DMS 273 treated with DMSO at 0.1 percent for 48 hours (cell line): ENCODE measurements at places on chromosomes 7 and 10.

DNA sequence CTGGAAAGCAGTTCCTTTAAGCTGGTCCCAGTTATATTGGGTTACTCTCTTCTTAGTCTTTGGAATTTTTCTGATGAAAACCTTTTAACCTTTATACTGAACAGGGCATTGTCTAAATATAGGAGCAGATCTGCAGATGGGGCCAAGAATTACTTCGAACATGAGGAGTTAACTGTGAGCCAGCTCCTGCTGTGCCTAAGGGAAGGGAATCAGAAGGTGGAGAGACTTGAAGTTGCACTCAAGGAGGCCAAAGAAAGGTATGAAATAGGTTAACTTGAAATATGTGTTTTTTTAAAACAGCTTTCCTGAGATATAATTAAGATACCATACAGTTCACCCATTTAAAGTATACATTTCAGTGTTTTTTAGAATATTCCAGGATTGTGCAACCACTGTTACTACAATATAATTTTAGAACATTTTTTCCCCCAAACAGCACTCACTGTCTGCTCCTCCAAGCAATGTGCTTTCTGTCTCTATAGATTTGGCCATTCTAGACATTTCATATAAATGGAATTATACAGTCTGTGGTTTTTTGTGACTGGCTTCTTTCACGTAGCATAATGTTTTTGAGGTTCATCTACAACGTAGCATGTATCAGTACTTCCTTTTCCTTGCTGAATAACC, 18.9 kb downstream of the OPTN start:
- DNase-seq: no peak

GRCh38 chr10:109504401-109504800, 418.9 kb downstream of the XPNPEP1 start:
- no peak for DNase-seq

DNA sequence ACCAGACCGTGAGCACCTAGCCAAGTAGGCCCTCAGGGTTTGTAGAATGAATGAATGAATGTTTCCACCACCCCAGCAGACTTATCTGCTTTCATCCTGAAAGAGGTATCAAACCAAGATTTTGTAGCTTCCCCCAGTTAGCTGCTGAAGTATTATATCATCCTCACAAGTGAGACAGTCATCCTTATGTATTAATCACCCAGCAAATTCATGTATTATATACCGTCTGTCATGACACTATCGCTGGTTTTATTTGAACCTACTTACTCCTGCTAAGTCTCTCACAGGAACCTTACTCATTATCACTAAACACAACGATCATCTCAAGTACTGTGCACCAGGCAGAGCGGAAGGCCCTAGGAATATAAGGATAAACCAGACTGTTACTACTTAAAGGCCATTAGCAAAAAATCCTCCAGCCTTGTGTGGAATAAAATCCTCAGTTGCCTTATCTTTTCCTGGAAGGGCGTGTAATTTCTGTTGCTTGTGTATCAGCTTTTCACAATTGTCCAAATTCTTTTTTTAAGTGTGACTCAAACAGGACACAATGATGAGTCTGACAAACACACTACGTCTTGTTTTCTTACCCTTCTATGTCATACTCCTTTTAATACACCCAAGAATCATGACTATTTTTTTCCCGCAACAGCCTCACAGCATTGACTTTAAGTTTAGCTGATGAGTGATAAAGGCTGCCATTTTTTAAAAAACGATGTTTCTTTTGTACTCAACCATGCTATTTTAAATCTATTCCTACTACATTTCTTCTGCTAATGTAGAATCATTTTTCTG, 176.1 kb upstream of the KLF14 start:
- DNase-seq: no peak

DNA sequence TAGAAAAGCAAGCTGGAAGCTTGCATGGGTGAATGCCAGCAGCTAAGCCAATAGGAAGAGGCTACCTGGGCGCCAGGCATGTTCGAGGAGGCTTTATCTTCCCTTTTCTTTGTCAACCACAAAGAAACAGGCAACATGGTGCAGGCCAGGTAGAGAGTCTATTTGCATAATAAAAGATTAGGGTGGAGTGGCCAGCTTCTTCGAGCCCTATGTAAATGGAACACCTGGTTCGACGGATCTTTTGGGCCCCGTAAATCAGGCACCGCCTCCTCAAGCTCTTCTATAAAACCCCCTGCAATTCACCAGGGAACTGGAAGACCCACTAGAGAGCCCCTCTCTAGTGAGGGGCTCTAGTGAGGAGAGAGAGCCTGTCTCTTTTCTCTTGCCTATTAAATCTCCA, 1106.2 kb upstream of the CELF2 start:
- no peak for DNase-seq

DNA sequence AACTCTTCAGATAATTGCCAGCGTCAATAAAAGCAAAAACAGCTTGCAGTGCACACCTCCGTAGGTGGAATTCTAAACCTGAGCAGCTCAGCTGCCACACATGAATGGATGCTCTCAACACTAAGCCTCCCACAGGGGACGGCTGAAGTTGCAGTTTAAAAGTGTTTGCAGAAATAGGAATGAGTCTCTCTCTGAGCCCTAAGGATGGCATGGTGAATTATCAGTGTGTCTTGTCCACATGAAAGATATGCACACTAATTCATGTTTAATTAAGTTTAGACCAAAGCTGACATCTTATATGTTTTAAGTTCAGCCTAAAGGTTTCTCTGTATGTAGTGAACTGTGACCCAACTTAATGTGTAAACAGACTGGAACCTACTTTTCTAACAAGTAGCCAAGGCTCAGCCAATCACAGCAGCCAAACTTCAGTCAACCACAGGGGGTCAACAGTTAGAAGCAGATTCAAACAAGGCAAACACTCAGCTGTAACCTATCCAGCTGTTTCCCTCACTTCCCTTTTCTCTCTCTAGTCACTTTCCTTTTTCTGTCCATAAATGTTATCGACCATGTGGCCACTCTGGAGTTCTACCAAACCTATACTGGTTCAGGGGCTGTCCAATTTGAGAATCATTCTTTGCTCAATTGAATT, 38.1 kb downstream of the CTTNBP2 start:
- no peak for DNase-seq

DNA sequence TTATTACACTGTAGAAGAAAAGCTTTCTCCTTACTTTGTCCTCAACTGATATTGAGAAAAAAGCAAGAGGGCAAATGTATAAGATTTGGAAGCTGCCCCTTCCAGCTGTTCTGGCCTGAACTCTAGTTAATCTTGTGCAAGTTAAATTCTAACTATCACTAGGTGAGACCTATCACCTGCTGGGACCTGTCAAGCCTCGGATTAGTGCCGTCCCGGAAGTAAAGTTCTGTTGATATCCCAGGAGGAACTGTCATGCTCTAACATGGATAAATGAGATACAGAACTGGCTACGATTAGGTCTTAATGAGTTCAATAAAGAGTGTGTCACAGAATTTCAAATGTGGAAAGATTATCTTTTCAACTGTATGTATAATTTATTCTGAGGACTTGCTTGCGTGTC, 1.2 kb upstream of the BPGM start:
- no peak for DNase-seq

- no peak for DNase-seq
Observed at GRCh38 chr10:93357680-93358079, 124.5 kb downstream of the MYOF start.

GRCh38 chr10:128178302-128178958, 52.2 kb upstream of the MKI67 start:
- DNase-seq: no peak

DNA sequence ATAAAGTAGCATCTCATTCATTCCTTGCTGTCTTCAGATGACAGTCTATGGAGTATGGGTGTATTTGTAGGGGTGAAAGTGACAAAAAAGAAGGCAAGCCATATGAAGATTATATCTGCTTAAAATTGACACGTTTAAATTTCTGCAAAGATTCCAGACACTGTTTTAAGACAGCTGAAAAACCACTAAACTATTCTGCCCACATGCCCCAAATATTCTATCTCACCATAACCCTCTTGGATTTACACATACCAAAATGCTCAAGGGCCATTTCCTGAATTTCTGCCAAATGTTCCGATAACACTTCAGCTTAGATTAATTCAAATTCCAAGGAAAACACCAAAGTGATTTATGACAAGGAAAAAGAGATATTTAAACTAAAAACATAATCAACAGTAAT, 99.9 kb upstream of the IL6 start:
- no peak for DNase-seq

DNA sequence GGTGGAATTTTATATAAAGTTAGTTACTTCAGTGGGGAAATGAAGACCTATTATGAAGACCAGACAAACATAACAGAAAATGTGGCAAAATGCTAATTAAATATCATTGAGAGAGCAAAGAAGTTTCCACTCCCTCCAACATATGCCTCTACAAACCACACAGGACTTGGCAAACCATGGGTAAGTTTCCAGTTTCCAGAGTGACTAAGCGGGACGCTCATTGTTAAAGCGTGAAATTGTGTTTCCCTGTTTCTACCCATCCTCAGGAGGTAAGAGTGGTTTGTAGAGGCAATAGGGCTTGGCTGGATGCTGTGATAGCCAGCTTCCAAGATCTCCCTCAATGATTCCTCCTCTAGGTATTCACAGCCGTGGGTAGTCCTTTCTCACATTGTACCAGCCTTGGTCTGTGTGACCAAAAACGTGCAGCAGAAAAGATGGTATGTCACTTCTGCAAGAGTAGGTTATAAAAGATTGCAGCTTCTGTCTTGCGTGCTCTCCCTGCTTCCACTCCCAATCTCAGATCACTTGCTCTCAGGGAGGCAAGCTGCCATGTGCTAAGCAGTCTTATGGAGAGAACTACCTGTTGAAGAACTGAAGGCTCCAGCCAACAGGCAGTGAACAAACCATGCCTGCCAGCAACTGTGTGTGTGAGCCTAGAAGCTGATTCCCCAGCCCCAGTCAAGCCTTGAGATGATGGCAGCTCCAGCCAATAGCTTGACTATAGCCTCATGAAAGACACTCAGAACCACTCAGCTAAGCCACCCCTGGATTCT, 35.7 kb downstream of the CBX3 start:
- no peak for DNase-seq

GRCh38 chr10:48608279-48608681, 3.4 kb upstream of the ARHGAP22 start:
- DNase-seq: no peak

GRCh38 chr7:4066626-4067475, 615.2 kb upstream of the FOXK1 start:
- DNase-seq: no peak

DNA sequence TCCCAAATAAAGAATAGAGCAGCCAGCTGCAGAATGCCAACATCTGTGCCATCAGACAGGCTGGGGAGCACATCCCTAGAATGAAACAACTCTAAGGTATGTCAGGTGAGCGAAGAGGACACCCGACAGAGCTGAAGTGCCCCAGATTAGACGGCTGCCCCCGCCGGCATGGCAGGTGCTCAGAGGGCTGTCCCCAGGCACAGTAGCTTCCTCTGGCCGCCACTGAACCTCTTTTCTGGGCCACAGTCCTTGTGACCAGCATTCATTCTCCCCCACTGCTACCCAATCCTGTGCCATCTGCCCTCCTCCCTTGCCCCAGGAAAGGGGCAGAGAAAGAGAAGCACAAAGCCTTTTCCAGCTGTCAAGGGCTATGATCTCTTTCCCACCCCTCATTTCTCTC, 41.7 kb downstream of the RGS10 start:
- no peak for DNase-seq

GRCh38 chr7:8296362-8296659, 34.3 kb upstream of the ICA1 start:
- DNase-seq: no peak

DNA sequence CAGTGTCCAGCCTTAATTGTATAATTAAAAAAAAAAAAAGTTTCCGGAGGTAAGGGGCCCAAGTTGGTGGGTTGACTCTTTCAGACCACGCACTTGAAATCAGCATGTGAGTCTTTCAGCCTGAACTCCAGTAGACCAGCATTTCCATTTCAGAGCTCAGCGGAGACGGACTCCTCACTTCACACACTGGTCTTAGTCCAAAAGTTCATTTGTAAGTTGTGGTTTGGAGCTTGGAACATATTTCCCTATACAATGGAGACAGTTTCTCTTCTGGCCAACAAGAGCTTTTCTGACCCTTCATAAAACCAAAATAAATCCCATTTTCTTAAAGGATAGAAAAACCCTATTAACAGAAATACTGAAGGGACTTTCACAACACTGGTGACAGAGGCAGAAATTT, 41.0 kb downstream of the ATXN7L1 start:
- no peak for DNase-seq

DNA sequence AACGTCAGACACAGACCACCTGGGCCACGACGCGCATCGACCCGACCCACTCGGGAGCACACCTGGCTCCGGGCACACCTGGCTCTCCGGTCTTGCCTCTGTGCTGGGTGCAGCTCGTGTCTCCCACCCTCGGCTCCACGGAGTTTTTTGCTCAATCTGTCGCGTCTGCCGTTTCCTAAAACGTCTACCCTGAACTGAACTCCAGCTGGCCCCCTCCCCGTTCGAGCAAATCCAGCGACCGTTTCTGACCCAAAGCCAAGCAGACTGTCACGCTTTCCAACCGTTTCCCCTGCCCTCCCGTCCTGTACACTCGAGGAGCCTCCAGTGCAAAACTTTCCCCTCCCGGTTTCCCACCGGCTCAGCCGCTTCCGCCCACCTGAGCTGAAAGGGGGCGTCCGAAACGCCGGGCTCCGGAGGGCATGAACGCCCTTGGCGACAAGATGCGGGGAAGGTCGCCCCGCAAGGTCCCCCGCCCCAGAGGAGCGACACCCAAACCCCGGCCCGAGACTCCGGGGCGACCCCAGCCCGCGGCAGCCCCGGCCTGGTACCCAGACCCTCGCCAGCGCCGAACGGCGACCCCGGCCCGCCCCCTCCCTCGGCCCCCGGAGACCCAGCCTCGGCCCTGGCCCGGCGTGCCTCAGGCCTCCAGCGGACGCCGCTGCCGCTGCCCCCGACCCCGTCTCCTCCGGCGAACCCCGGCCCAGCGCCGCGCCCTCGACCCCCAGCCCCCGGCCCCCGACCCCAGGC, 557 bp downstream of the CYTH3 start:
- DNase-seq: no peak

DNA sequence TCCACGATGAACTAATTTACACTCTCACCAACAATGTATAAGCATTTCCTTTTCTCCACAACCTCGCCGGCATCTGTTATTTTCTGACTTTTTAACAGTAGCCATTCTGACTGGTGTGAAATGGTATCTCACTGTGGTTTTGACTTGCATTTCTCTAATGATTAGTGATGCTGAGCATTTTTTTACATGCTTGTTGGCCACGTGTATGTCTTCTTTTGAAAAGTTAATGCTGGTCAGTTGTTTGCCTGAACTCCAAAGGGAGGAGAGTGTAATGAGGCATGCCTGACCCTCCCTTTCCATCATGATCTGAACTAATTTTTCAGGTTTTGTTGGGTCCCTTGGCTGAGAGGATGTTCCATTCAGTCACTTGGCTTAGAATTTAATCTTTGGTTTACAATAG, 50.7 kb upstream of the SVIL start:
- DNase-seq: no peak

- DNase-seq: no peak
Observed at GRCh38 chr10:115854740-115855435, 418.1 kb downstream of the GFRA1 start.

GRCh38 chr7:107632492-107632865, 28.1 kb upstream of the SLC26A4 start:
- DNase-seq: no peak
